ENCODE measurements at places on chromosomes 6 and 20. TPM values are rescaled to one million over a fixed set of nuclear protein-coding genes. Genes with fewer than 3 reads are reported as not detected.

LAMA2 gene
- 305 TPM for total RNA-seq

EYA4 gene
- 1.8 TPM for total RNA-seq

- no peak for DNase-seq
These were observed 367.2 kb upstream of the RUNX2 start for GRCh38 chr6:44960898-44961297.

DNA sequence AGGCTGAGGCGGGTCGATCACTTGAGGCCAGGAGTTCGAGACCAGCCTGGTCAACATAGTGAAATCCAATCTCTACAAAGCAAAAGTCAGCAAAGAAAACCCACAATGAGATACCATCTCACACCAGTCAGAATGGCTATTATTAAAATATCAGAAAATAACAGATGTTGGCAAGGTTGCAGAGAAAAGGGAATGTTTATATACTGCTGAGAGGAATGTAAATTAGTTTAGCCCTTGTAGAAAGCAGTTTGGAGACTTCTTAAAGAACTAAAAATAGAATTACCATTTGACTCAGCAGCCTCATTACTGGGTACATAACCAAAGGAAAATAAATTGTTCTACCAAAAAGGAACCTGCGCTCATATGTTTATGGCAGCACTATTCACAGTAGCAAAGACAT, 16.7 kb upstream of the GCM1 start:
- no peak for DNase-seq

DNA sequence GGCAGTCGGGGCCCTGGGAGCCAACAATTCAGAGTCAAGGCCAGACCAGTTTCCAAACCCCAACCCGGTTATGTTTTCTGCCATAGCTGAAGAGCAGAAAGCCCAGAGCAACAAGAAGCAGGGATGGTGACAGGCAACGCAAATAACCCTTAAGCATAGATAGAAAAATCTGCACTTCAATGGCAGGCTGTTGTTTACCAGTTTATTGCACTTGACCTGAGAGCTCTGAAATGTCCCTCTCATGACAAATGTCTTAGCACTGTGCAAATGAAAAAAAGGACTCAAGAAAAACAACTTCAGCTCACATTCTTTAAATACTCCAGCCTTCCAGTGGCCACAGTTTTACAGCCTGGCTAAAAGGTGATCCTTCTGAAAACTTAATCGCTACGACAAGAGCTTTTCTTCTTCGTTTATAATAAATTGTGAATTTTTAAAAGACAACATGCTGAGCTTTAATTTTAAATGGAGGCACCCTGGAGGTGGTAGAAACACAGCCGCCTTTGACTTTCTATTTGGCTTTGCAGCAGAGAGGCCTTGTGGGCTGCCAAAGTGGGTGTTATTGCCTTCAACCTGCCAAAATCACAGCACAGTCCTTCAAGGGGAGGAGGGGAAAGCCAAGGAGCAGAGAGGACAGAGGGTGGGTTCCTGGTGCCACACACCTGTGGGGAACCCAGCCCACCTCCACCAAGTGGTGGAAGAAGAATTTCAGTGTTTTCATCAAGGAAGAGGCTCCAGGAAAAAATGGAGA, 289.5 kb upstream of the CDYL start:
- DNase-seq: no peak

DNA sequence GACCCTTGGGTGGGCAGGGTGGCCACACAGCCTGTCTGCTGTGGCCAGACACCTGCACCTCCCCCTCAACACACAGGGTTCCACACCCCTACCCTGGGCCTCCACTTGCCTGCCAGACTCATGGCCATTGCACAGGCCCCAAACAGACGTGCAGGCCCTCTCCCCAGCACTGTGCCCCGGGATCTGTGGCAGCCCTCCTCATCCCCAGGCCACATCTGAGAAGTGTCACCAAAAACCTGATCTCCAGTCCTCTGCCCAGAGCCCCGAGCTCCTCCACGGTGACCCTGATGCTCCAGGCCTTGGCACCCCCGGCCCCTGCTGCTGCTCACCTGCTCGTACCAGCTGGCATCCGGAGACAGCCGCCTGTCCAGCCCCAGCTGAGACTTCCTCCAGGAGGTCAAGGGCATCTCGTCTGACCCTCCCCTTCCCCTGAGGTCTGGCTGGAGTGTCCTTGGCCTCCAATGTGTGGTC, 160.1 kb downstream of the DLL1 start:
- no peak for DNase-seq

DNA sequence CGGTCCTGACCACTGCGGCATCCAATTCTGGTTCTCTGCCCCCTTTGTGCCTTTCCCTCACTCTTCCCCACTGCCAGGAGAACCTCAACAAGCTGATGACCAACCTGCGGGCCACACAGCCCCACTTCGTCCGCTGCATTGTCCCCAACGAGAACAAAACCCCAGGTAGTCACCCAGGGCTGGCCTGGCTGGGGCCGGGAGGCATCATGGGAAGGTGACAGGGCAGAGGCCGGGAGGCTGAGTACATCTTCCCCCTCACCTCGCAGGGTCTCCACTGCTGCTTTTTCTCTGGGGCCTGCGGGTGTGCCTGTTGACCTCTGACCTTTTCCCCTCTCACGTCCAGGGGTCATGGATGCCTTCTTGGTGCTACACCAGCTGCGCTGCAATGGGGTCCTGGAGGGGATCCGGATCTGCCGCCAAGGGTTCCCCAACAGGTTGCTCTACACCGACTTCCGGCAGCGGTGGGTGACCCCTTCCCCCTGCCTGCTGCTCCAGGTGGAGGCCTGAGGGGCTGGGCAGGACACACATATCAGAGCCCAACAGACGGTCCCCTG, 35.1 kb downstream of the MYH7B start:
- DNase-seq: no peak
